Activated CD4-positive, alpha-beta memory T cell treated with anti-CD3 and anti-CD28 coated beads for 36 hours (primary cell): ENCODE measurements at places on chromosomes 5 and 9. TPM values are rescaled to one million over a fixed set of nuclear protein-coding genes. Genes with fewer than 3 reads are reported as not detected.

Gene GLT6D1
- not detected for total RNA-seq

Gene NEURL1B
- total RNA-seq, result 0.38 TPM

Gene ZBED3
- 1.2 TPM for total RNA-seq

Gene DAP
- total RNA-seq, result 39.7 TPM

Gene DBH
- total RNA-seq, result not detected

Gene CCDC152
- total RNA-seq, result 6.2 TPM

Gene CDKN2A
- 3.9 TPM for total RNA-seq

GRCh38 chr9:96450613-96451528, 902 bp downstream of the HABP4 start:
- DNase-seq, result peak; percentile 55
- peaks cover 33% of the 10 kb centered on the region for H3K4me1 ChIP-seq
- H3K27me3 ChIP-seq, result peaks cover 8% of the 10 kb centered on the region
- peak overlapping the region; percentile 75 for H3K27ac ChIP-seq
- H3K4me3 ChIP-seq, result peak overlapping the region; percentile 89

GRCh38 chr5:1255081-1255561, 29.9 kb downstream of the SLC6A18 start:
- no peak overlapping the region for H3K4me3 ChIP-seq
- no peaks in the 10 kb centered on the region for H3K27me3 ChIP-seq
- DNase-seq, result peak; percentile 55
- H3K36me3 ChIP-seq, result no peaks in the 10 kb centered on the region

DNA sequence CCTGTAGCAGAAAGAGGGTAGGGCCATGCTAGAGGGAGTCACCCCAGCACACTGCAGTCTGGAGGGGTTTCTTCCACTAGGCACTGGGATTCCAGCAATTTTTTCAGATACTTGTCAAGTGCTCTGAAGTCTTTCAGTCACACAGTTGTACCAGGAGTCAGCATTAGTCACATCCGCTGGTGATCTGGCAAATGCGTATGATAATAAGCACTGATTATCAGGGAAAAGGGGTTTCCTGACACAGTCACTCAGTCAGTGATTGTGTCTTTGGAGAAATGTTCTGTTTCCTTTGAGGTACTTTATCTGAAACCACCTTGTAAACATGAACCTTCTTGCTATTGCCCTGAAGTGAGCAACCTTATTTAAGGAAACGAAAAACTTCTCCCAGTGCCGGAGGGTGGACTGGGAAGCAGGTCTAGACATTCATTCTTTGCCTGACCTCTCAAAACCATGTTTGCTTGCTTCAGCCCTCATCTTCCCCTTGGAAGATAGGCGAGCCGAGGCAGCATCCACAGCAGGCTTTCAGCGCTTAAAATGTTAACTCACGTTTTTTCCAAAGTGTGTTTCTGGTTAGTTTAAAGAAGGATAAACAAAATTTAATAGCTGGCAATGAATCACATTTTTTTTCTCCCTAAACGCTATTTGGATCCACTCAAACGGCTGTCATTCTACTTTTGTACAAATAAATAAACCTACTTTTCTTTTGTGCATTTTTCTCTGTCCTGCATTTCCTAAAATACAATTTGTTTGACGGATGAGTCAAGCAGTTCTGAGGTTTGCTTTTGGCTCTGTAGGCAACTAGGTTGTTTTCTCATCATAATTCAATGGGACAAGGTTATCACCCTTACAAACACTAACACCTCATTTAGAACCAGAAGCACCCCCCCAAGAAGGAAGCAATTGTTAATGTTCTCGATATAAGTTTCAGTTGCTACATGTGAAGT, 77.7 kb downstream of the FOXD1 start:
- H3K4me1 ChIP-seq, result no peaks in the 10 kb centered on the region
- peaks cover 57% of the 10 kb centered on the region for H3K27me3 ChIP-seq
- DNase-seq, result no peak
- H3K27ac ChIP-seq, result no peak overlapping the region
- H3K4me3 ChIP-seq, result no peak overlapping the region

DNA sequence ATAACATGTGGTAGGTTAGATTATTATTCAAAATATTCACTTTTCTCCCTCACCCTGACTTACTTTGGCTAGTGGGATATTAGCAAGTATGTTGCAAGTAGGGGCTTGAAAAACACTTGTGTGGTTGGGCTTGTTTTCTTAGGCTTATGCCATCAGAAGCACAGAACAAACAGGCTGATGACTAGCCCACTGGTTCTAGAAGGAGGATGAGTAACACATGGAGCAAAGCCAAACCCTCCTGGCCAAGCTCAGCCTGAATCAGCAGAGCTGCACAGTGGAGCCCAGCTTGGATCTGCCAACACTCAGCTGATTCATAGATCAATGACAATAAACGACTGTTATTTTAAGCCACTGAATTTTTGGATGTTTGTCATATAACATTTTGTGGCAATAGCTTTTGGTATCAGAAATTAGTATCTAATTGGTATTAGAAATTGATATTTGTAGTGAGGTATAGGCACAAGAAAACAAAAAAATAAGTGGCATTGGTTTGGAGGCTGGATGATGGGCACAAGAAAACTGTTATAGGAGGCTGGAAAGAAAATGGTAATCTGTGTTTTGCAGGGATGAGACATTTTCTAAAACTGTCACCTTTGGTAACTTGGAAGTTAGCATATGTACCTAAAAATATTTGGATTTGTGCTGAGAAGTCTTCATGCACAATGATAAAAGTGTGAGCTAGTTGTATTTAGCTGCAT, 46.1 kb upstream of the ZBED3 start:
- H3K4me3 ChIP-seq, result no peak overlapping the region
- H3K36me3 ChIP-seq, result no peaks in the 10 kb centered on the region
- H3K27ac ChIP-seq, result no peak overlapping the region
- H3K4me1 ChIP-seq, result no peaks in the 10 kb centered on the region
- H3K27me3 ChIP-seq, result peaks cover 4% of the 10 kb centered on the region

DNA sequence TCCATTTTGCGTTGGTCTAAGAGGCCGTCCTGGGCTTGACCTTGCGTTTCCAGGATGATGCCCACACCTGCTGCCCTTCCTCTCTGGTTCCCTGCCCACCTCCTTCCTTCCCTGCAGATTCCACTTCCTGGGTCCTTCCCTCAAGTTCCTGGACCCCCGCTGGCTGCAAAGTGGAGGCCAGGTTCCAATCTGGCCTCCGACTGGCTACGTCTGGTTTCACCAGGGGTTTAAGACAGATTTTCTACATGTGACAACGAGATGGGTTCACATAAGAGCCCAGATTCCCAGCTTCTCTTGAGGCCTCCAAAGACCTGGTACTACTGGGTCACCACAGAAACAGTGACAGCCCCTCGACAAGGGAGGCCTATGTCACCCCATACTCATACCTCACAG, 2.1 kb downstream of the MGAT4B start:
- H3K4me3 ChIP-seq, result peak overlapping the region; percentile 86
- H3K27me3 ChIP-seq, result no peaks in the 10 kb centered on the region
- H3K4me1 ChIP-seq, result peaks cover 33% of the 10 kb centered on the region
- peaks cover 16% of the 10 kb centered on the region for H3K36me3 ChIP-seq
- H3K27ac ChIP-seq, result peak overlapping the region; percentile 85
- no peak for DNase-seq

GRCh38 chr5:134097211-134097749, 17.2 kb upstream of the TCF7 start:
- peak overlapping the region; percentile 64 for H3K4me3 ChIP-seq
- no peak for DNase-seq
- H3K27ac ChIP-seq, result peak overlapping the region; percentile 61
- no peaks in the 10 kb centered on the region for H3K27me3 ChIP-seq
- H3K4me1 ChIP-seq, result peaks cover 72% of the 10 kb centered on the region

- H3K36me3 ChIP-seq, result no peaks in the 10 kb centered on the region
- H3K27me3 ChIP-seq, result no peaks in the 10 kb centered on the region
- no peak overlapping the region for H3K27ac ChIP-seq
Observed at GRCh38 chr5:162174358-162174974, 106.9 kb downstream of the GABRG2 start.

- H3K4me3 ChIP-seq, result no peak overlapping the region
- peaks cover 1% of the 10 kb centered on the region for H3K4me1 ChIP-seq
- no peak overlapping the region for H3K27ac ChIP-seq
- DNase-seq, result no peak
Observed at GRCh38 chr5:140329739-140330481, 16.5 kb downstream of the HBEGF start.

DNA sequence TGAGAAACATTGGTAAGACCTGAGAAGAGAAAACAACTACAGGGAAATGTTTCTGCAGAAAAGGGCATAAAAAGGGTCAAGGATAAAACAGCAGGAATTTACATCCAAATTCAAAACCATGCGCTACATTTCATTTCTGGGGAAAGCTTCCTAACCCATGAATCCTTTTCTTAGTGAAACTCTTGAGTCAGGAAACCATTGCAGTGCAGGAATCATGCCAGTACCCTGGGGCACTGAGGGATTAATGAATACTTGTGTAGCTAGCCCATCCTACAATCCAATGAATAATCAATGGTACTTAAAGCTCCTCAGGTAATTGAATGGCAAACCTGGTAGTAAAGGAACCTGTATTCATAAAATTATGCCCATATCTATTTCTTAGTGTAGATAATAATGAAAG, 580.5 kb downstream of the TLE1 start:
- no peak overlapping the region for H3K4me3 ChIP-seq
- H3K27ac ChIP-seq, result no peak overlapping the region
- H3K27me3 ChIP-seq, result no peaks in the 10 kb centered on the region
- no peaks in the 10 kb centered on the region for H3K36me3 ChIP-seq
- H3K4me1 ChIP-seq, result no peaks in the 10 kb centered on the region

DNA sequence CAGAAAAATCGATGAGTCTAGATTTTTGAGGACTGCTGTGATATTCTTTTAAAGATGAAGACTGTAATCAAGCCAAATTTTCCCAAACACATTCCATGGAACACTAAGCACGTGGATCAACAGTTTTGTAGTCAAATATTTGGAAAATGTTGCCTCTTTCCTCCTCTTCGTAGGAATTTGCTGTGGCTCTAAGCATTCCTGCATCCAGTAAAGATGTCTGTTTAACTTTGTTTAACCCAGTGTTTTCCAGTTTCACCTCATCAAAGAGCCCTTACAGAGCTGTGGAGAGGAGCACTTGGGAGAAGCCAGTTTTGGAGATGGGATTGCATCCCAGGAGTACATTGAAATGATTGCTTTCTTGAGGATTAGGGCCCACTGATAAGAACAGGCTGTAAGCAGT, 58.9 kb downstream of the INSYN2B start:
- no peak overlapping the region for H3K4me3 ChIP-seq
- no peak overlapping the region for H3K27ac ChIP-seq
- H3K36me3 ChIP-seq, result peaks cover 4% of the 10 kb centered on the region
- no peak for DNase-seq
- peaks cover 10% of the 10 kb centered on the region for H3K4me1 ChIP-seq

- no peak overlapping the region for H3K27ac ChIP-seq
- H3K4me3 ChIP-seq, result no peak overlapping the region
- DNase-seq, result no peak
- H3K27me3 ChIP-seq, result no peaks in the 10 kb centered on the region
- no peaks in the 10 kb centered on the region for H3K36me3 ChIP-seq
- no peaks in the 10 kb centered on the region for H3K4me1 ChIP-seq
Observed at GRCh38 chr9:30121611-30122010, 2262.8 kb upstream of the ACO1 start.

- H3K27ac ChIP-seq, result peak overlapping the region; percentile 80
- no peaks in the 10 kb centered on the region for H3K27me3 ChIP-seq
- H3K4me1 ChIP-seq, result peaks cover 23% of the 10 kb centered on the region
- H3K36me3 ChIP-seq, result peaks cover 1% of the 10 kb centered on the region
Observed at GRCh38 chr9:136119061-136119882, 597 bp upstream of the TMEM250 start.

DNA sequence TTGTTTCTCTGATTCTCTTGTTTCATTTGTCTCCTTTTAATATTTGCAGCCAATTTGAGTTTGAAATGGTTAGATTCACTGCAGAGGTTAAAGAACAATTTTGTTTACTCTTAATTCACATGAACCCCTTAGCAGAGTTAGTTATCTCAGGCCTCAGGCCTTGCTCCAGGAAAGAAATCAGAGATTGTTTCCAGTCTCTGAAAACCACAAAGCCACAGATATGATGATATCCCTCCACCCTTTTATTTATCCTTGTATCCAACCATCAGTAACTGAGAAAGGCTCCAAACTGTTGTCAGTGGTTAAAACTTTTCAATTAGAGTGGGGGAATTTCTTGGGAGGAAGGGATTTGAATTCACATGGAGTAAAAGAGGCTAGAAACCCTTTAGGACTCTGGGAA, 406.0 kb upstream of the DMAC1 start:
- peaks cover 4% of the 10 kb centered on the region for H3K27me3 ChIP-seq
- no peaks in the 10 kb centered on the region for H3K36me3 ChIP-seq
- H3K4me1 ChIP-seq, result peaks cover 1% of the 10 kb centered on the region
- H3K4me3 ChIP-seq, result no peak overlapping the region
- DNase-seq, result no peak

DNA sequence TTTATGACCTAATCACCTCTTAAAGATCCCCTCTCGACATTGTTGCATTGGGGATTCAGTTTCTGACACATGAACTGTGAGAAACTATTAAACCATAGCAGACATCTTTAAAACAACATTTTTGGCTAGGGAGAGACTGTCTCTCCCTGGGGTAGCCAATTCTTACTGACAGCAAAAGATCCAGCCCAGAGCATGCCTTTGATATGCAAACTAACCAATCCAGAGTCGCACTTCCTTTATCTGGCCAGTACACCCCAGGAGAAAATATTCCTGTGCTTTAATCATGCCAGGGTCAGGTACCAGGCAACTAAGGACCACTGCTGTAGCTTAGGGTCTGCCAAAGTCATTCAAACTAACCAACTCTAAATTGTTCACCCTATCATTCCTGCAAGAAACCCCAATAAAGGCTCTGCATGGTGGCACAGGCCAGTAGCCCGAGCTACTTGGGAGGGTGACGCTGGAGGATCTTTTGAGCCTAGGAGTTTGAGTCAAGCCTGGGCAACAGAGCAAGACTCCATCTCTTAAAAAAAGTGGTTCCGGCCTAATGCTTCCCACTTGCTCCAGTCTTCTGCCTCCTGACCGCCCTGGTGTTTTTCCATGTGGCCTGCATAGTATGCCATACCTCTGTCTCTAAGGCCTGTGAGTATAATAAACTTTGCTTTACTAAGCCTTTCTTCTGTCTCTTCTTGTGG, 62.3 kb upstream of the DAPK1 start:
- no peaks in the 10 kb centered on the region for H3K36me3 ChIP-seq
- no peak overlapping the region for H3K27ac ChIP-seq
- H3K4me1 ChIP-seq, result no peaks in the 10 kb centered on the region
- H3K4me3 ChIP-seq, result no peak overlapping the region

- peaks cover 65% of the 10 kb centered on the region for H3K27me3 ChIP-seq
- peaks cover 23% of the 10 kb centered on the region for H3K4me1 ChIP-seq
- no peak overlapping the region for H3K4me3 ChIP-seq
- DNase-seq, result peak; percentile 54
- H3K27ac ChIP-seq, result no peak overlapping the region
Observed at GRCh38 chr5:38453506-38453905, 102.9 kb downstream of the LIFR start.

- peak overlapping the region; percentile 89 for H3K27ac ChIP-seq
- DNase-seq, result no peak
- peak overlapping the region; percentile 87 for H3K4me3 ChIP-seq
- H3K4me1 ChIP-seq, result peaks cover 66% of the 10 kb centered on the region
- H3K36me3 ChIP-seq, result peaks cover 4% of the 10 kb centered on the region
- H3K27me3 ChIP-seq, result no peaks in the 10 kb centered on the region
Observed at GRCh38 chr5:109691996-109692395, 2.3 kb downstream of the MAN2A1 start.

GRCh38 chr9:78860801-78861475, 564.0 kb downstream of the PSAT1 start:
- H3K27ac ChIP-seq, result no peak overlapping the region
- H3K27me3 ChIP-seq, result no peaks in the 10 kb centered on the region
- H3K36me3 ChIP-seq, result no peaks in the 10 kb centered on the region
- no peak for DNase-seq
- no peaks in the 10 kb centered on the region for H3K4me1 ChIP-seq
